ENCODE measurements at places on chromosomes 7 and 10.

- no peak for DNase-seq
Observed at GRCh38 chr7:95155965-95156364, 168.4 kb downstream of the PON1 start.

DNA sequence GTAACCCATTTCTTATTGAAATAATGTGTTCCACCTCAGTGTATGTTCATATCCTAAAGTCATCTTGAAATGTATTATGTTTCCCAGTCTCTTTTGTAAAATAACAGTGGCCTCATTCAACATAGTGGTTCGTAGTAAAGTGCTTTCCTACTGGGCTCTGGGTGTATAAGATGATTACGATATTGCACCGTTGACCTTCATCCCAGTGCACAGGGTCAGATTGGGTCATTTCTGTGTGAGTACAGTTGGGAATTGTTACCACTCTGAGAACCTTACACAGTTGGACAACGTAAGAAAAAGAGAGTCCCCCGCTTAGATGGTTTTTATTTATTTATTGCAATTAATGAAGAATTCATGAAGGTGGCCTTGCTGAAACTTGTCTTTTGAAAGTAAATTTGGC lies 135.6 kb downstream of the CHN2 start:
- no peak for DNase-seq

GRCh38 chr10:77236700-77237099 lies 400.9 kb downstream of the KCNMA1 start:
- peak; percentile 71 for DNase-seq

GRCh38 chr10:57506414-57507094 lies 761.1 kb downstream of the IPMK start:
- no peak for DNase-seq

- peak; percentile 44 for DNase-seq
Observed at GRCh38 chr7:47444376-47445098, 137.4 kb downstream of the TNS3 start.

DNA sequence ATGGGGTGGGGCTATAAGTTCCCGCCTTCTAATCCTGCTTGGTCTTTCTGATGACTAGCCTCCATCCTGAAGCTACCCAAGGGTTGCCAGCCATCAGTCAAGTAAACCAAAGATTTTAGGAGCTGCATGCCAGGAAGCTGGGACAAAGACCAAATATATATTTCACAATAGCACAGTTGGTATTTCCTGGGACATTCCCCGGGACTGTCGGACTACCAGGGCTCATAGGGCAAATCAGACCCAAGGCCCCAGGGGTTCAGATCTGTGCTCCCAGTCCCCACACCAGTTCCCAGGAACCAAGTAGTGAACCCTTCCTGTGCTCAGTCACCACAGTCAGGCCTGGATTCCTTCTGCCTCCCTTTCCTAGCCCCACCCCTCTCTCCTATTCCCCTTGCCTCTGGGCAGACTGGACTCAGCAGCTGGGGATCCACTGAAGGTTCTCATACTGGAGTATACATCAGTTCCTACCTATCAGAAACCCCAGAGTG lies 5.7 kb upstream of the CXCL12 start:
- no peak for DNase-seq

DNA sequence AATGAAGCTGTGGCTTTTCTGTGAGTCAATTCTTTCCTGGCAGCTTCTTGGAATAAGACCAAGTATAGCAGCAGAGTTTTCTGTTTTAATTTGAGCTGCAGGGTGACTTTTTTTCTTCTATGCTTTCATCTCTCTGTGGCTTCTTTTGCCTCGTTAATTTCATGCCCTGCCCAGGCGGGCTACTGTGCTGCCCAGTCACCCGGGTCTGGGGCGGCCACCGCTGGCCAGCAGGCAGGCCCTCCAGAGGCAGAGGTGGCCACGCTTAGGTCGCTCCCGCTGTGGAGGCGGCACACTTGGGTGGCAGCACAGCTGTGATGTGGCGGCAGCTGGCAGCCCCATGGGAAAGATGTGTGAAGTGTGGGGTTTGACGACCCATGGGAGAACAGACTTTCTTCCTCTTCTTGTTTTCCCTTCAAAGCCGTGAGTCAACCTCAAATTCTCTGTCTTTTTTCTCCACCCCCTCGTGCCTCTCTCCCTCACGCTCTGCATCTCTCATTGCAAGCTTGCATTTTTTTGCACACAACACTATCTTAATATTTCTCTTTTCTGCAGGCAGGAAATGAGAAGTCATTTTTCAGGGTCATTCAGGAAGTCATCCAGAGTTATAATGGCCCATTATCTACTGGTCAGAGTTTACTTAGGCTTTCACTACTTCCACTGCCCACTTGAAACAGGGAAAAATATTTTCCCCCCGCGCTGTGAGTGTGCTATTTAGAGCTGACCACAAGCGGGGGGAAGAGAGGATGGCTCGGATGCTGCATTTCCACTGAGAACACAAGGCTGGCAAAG lies 67.8 kb downstream of the EGFR start:
- DNase-seq, result peak; percentile 92

- no peak for DNase-seq
Observed at GRCh38 chr10:93994438-93994801, 689 bp downstream of the PLCE1 start.

GRCh38 chr10:121947343-121948330 lies 19.8 kb upstream of the ATE1 start:
- no peak for DNase-seq
